ENCODE measurements at places on chromosomes 7 and 10.

DNA sequence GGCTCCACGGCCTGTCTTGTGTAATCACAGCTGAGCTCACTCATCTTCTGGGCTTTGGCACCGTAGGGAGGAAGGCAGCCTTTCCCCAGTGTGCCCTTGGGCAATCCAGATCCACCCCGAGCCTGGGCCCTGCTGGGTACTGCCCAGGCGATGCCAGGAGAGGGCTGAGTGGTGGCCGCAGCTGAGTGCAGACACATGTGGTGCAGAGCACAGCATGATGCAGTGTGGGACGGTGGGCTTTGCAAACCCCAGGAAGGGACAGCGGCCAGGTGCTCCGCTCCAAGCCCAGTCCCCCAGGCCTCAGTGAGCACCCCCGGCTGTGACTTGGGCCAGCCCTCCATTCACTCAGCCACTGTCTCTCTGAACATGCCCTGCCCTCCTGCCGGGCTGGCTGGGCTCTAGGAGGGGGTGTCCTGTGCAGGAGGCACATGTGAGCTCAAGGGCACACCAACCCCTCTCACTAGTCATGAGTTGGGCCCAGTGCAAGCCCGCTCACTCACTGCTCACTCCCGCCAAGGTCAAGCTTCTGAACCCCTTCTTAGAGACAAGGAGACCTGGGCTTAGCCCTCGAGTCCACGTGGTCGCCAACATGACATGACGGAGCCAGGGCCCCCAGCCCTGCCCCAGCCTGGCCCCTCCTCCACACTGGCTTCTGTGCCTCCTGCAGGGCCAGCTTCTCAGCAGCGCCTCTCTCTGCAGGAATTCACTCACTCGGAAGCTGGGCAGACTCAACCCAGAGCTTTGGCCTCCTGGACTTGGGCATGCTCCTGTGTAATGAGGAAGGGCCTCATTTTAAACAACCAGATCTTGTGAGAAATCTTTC lies 77.5 kb upstream of the INSIG1 start:
- no peak overlapping the region for H3K27ac ChIP-seq
- DNase-seq: no peak
- H3K36me3 ChIP-seq: no peaks in the 10 kb centered on the region
- peaks cover 4% of the 10 kb centered on the region for H3K4me1 ChIP-seq

- H3K27ac ChIP-seq: no peak overlapping the region
- no peaks in the 10 kb centered on the region for H3K27me3 ChIP-seq
- peaks cover 6% of the 10 kb centered on the region for H3K36me3 ChIP-seq
- no peak for DNase-seq
Observed at GRCh38 chr7:127776776-127777386, 124.9 kb downstream of the SND1 start.

GRCh38 chr7:105325216-105325904 lies 63.4 kb downstream of the SRPK2 start:
- H3K4me1 ChIP-seq: peaks cover 8% of the 10 kb centered on the region
- no peak overlapping the region for H3K27ac ChIP-seq
- peaks cover 12% of the 10 kb centered on the region for H3K36me3 ChIP-seq
- H3K4me3 ChIP-seq: no peak overlapping the region
- no peaks in the 10 kb centered on the region for H3K27me3 ChIP-seq
- DNase-seq: no peak

DNA sequence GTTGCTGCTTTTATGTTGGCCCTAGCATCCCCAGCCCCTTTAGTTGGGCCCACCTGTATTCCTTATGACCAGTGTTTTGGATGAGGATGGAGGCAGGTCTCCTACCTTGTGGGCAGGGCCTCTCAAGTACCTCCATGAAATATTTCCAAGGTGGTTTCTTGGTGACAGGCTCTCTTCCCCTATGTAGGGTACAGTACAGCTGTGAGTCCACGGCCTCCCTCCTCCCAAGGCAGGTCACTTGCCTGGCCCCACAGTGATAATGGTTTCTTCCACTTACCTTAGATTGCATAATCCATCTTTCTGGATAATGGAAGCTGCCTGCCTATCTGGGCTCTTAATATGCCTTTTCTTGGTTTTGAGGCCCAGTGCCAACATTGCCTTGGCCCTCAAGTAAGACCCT lies 110.4 kb downstream of the NT5C2 start:
- H3K4me1 ChIP-seq: no peaks in the 10 kb centered on the region
- DNase-seq: no peak
- no peak overlapping the region for H3K4me3 ChIP-seq
- H3K27me3 ChIP-seq: no peaks in the 10 kb centered on the region
- peaks cover 16% of the 10 kb centered on the region for H3K36me3 ChIP-seq
- H3K27ac ChIP-seq: no peak overlapping the region

DNA sequence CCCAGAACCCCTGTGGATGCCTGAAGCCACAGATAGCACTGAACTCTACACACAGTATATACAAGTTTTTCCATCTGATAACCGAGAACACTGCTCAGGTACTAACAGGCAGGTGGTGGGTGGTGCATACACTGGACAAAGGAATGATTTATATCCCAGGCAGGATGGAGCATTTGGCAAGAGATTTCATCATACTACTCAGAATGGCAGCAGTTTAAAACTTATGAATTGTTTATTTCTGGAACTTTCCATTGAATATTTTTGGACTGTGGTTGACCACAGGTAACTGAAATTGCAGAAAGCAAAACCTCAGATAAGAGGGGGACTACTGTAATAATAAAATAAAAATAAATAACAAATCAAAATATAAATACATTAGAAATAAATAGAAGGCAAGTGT lies 10.9 kb upstream of the KCNMA1 start:
- no peaks in the 10 kb centered on the region for H3K4me1 ChIP-seq
- no peak overlapping the region for H3K27ac ChIP-seq
- H3K4me3 ChIP-seq: no peak overlapping the region
- H3K36me3 ChIP-seq: no peaks in the 10 kb centered on the region
- H3K27me3 ChIP-seq: peaks cover 5% of the 10 kb centered on the region
- DNase-seq: no peak

DNA sequence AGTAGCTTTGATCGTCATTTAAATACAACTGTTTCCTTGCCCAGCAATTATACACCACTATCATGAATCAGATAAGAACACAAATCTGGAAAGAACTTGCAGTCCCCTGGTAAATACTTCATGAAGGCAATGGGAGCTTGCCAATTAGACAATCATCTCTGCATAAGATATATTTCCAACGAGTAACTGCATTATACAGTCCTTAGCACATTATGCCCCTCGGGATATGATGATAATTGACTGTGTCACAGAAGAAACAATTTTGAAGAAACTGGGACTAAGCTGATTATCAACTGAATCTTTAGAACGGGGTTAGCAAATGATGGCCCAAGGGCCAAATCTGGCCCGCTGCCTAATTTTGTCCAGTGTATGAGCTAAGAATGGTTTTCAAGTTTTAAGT lies 155.7 kb downstream of the TRIL start:
- no peaks in the 10 kb centered on the region for H3K4me1 ChIP-seq
- H3K27ac ChIP-seq: no peak overlapping the region
- H3K27me3 ChIP-seq: peaks cover 8% of the 10 kb centered on the region
- no peak overlapping the region for H3K4me3 ChIP-seq

All from activated naive CD4-positive, alpha-beta T cell treated with anti-CD3 and anti-CD28 coated beads, Interleukin-2, amount 10 ng/mL, durations not matched to agents 7 days and 5 days (primary cell).